Heart left ventricle (tissue), 16 donors: ENCODE measurements at places on chromosomes 3 and 15.

DNA sequence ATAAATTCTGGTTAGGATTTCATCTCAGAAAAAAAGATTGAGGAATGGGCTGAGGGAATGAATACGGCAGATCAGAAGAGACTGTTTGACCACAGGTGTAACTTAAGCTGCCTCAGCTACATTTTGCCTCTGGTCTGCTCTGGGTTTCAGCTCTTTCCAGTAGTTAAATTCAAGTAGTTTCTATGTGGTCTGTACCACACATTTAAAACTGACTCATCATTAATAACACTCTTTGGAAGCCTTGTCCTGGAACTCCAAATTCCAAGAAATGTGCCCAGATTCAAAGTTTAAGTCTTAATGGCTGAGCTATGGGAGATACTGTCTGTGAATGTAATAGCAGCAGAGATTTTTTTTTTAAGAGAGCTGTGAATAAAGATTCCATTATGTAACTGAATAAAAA is 133.1 kb upstream of the IGSF10 start:
- no peak for DNase-seq

DNA sequence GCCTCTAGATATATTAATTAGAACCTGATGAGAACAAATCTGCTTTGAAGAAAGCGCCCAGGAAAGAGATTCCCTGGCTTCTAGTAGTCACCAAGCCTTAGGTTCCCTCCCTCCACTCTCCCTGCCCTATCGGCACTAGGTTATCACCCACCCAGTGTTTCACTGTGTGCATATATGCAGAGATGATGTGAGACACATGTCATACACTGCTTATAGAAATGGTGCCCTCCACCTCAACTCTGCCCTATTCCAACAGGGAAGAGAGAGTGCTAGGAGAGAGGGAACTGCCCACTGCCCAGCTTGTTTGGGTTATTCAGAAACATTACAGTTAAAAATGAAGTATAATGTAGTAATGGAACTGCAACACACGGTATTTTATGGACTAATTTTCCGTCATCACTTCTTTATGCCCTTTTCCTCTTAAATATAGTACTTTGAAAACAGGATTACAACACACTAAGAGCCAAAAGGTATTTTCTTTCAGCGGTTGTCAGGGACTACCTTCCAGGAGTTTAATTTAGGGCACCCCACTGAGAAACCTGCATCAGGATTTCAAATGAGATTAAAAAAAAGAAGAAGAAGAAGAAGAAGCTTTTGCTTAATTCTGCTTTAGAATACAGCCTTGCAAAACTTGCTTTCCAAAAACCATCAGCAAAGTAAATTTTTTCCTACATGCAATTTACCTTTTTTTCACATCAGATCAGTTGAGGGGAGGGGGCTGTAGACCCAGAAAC is 55.3 kb downstream of the MEIS2 start:
- no peak for DNase-seq

- DNase-seq = no peak
Measured at GRCh38 chr3:143831208-143831607, 17.1 kb downstream of the SLC9A9 start.

DNA sequence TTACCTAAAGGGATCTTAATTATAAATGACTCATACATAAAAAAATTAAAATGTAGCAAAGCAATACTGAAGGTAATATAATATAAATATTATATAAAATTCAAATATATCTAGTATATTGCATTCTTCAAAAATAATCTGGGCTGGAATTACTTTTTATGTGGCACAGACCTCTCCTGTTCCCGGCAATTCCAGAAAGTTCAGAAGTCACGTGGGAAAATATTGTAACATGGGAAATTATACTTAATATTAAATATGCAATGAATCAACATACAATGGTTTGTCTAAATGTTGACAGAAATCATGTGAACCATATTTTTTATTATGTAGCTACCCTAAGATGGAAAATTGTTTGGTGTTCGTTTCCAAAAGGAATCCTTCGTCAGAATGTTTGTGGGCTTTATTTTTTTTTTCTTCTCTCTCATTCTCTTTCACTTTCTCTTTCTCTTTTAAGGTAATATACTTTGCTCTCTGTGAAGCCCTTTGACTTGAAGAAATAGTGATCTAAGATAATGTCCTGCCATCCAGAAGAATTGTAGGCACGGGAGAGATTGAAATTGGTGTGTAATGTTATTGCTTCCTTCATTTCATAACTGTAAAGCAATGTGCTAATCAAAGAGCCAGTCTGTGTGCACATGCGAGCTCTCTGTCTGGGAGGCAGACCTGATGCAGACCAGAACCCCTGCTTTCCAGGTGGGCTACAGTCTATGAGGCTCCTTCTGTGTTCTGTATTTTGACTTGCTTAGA is 559.4 kb downstream of the NR2F2 start:
- DNase-seq = no peak

- DNase-seq = peak; percentile 32
Measured at GRCh38 chr3:30496066-30496966, 110.1 kb upstream of the TGFBR2 start.
